ENCODE measurements at places on chromosomes 12 and 14.

DNA sequence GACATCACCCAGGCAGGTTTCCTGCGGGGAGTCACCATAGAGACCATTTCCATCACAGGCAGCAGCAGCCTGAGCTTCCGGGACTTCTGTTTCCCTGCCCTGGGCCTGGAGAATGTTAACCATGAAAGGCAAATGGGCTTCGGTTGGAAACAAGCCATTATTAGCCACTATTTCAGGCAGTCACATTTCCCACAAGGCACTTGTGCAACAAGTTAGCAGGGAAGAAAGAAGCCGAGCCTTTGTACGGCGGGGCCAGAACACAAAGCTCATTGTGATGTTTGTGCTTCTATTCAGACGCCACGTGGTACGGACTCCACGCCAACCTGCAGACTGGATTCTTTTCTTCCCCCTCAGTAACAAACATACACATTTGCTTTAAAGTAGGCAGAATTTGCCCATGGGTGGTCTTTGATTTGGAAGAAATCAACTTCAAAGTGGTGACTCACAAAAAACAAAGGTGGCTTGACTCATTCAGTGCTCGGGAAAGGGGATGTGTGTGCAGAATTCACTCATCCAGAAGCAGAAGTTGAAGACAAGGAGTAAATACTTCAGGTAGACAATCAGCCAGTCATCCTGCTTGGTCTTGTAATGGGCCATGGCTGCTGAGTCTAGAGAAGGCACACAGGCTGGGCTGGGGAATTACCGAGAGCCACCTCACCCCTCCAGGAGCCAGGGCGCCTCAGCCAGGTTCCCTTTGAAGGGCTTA, 154.2 kb upstream of the PRMT8 start:
- peak; percentile 67 for ATAC-seq

GRCh38 chr14:28536889-28537288, 229.7 kb upstream of the FOXG1 start:
- ATAC-seq, result no peak

- no peak for ATAC-seq
These were observed 37.9 kb upstream of the GNG2 start for GRCh38 chr14:51822499-51822898.

DNA sequence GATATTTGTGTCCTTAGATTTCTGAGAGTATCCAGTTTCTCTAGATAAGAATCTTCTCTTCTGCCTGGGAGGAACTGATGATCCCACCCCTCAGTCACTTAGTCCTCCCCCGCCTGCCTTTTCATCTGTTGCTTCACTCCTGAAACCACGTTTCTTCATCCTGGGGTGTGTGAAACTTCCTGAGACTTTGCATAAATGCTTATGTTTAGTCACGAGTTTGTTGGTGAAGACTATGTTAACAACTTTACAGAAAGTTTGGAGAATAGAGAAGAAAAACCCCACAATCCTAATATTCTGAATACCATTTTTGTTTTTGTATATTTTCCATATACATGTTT, 33.2 kb downstream of the MARK3 start:
- no peak for ATAC-seq

GRCh38 chr12:49455501-49455900, 83.3 kb upstream of the KCNH3 start:
- no peak for ATAC-seq

DNA sequence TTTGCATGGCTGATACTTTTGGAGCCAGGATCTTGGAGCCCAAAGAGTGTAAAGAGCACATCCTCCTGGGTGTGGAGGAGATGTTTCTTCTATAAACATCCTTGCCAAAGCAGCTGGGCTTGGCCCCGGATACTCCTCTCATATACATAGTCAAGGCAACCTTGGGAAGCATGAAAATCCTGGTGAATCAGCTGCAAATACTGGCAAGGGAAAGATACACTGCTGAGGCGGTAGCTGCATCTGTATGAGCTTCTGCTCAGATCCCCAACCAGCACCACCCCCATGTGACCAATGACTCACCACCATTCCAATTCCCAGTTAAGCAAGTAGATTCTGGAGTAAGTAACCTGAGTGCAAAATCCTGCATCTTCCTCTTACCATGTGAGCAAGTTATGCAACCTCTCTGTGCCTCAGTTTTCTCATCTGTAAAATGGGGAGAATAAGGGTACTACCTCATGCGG, 567.4 kb downstream of the MED13L start:
- no peak for ATAC-seq

DNA sequence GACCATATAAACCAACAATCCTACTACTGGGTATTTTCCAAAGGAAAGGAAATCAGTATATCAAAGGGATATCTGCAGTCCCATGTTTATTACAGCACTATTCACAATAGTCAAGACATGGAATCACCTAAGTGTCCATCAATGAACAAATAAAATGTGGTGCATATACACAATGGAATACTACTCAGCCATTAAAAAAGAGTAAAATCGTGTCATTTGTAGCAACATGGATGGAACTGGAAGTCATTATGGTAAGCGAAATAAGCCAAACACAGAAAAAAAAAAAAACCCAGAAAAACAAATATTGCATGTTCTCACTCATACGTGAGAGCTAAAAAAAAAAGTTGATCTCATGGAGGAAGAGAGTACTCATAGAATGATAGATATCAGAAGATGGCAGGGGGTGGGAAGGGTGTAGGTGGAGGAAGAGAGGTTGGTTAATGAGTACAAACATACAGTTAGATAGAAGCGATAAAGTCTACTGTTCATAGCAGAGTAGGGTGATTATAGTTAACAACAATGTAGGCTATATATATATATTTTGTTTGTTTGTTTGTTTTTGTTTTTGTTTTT, 49.3 kb downstream of the BCAT1 start:
- ATAC-seq, result no peak
